Stimulated activated CD4-positive, alpha-beta T cell treated with anti-CD3 and anti-CD28 coated beads, TNF-alpha, amount 100 ng/mL, for 48 hours (primary cell): ENCODE measurements at places on chromosomes 5 and 9.

GRCh38 chr9:109653470-109653869 is 126.5 kb upstream of the PALM2AKAP2 start:
- no peak for DNase-seq

DNA sequence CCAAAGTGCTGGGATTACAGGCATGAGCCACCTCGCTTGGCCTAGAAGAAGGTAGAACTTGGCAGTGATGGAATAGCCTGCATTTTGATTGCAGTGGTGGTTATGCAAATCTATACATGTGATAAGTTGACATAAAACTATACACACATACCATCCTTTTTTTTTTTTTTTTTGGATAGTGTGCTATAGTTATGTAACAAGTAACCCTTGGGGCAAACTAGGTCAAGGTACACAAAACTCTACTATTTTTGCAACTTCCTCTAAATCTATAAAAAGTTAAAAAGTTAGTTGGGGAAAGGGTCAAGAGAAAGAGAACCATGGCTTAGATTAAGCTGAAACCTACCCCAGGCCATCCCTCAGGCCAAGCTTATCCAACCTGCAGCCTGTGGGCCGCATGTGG is 11.1 kb downstream of the TRIM14 start:
- DNase-seq = no peak

DNA sequence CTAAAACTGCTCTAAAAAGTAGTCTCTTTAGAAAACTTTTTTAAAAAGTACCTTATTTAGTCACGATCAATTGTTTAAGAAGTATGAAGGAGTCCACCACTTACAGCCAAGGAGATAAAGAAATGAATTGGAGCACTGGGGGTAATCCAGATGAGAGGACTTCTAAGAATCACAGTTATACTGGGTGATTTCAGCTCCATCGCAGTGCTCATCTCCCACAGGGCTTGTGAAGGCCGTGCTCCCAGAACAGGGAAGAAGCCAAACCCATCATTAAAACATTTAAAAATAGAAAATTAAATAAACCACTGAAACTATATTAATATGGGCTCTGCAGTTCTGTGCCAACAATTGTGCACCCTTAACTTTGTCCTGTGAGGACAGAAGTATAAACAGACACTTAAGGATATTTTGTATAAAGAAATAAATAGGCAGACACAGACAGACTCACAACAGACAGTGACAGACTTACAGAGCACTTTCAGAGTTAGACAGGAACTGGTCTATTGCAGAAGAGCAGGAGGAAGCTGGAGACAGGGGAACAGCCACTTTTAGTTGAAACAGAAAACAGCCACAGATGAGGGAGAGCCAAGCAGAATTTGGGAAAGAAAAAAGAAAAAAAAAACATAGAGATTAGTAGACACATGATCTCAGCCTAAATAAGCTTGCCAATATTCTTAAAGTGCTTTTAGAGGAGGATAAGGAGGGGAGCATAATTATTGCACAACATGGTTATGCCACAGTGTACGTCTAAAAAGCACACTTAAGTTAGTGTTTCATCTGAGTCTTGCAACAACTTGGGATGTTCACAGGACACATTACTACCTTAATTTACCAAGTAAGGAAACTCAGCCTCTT is 81.8 kb downstream of the FBXO38 start:
- DNase-seq = no peak

GRCh38 chr9:21294904-21295538 is 10.1 kb downstream of the IFNA5 start:
- DNase-seq = no peak

GRCh38 chr9:124190761-124191160 is 67.0 kb upstream of the NEK6 start:
- DNase-seq = no peak

DNA sequence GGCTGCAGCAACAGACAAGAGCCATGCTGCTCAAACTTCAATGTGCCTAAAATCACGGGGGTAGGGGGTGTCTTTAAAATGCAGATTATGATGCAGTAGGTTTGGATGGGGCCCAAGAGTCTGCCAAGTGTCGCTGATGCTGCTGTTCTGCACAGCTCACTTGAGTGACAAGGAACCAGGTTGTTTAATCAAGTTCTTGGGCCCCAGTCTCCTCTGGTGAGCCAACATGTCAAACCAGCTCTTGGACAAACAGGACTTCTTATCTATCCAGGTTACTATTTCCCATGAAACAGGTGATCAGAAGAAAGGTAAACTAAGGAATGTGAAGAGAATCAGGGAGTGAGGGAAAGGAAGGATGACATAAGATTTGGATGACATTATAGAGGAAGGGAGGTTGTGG is 78.0 kb downstream of the APBA1 start:
- no peak for DNase-seq

GRCh38 chr5:150498501-150498900 is 9.4 kb upstream of the NDST1 start:
- DNase-seq = no peak

- no peak for DNase-seq
Observed at GRCh38 chr9:22514871-22515270, 68.2 kb downstream of the DMRTA1 start.

- no peak for DNase-seq
Observed at GRCh38 chr5:4929092-4929655, 211.0 kb upstream of the ADAMTS16 start.

GRCh38 chr9:82057805-82058204 is 69.2 kb downstream of the SPATA31D1 start:
- no peak for DNase-seq

- DNase-seq = no peak
Observed at GRCh38 chr5:6830643-6831239, 117.5 kb downstream of the TENT4A start.

- no peak for DNase-seq
Observed at GRCh38 chr9:120932086-120932823, 5.7 kb upstream of the TRAF1 start.

- no peak for DNase-seq
Observed at GRCh38 chr5:93161661-93162654, 419.1 kb downstream of the NR2F1-AS1 start.

GRCh38 chr5:164376843-164377242 is 871.4 kb downstream of the MAT2B start:
- no peak for DNase-seq

- no peak for DNase-seq
Observed at GRCh38 chr5:2112173-2113025, 229.7 kb upstream of the IRX4 start.

GRCh38 chr9:17294822-17295624 is 160.2 kb downstream of the CNTLN start:
- DNase-seq = no peak

- DNase-seq = no peak
Observed at GRCh38 chr9:38334234-38334633, 58.3 kb upstream of the ALDH1B1 start.

GRCh38 chr5:15791274-15791673 is 291.3 kb downstream of the FBXL7 start:
- no peak for DNase-seq

- no peak for DNase-seq
Observed at GRCh38 chr9:21873540-21874221, 71.2 kb downstream of the MTAP start.

DNA sequence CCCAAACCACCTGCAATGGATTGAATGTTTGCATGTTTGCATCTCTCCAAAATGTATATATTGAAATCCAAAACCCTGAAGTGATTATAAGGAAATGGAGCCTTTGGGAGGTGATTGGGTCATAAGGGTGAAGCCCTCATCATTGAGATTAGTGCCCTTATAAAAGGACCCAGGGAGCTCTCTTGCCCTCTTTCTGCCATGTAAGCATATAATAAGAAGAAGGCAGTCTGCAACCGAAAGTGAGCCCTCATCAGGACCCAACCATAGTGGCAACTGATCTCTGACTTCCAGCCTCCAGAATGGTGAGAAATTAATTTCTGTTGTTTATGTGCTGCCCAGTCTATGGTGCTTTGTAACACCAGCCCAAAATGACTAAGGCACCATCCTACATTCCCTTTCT is 115.7 kb upstream of the EFNA5 start:
- DNase-seq = no peak

- no peak for DNase-seq
Observed at GRCh38 chr9:72119853-72120252, 29.4 kb upstream of the GDA start.

- DNase-seq = no peak
Observed at GRCh38 chr5:59231221-59231931, 648.5 kb downstream of the RAB3C start.

DNA sequence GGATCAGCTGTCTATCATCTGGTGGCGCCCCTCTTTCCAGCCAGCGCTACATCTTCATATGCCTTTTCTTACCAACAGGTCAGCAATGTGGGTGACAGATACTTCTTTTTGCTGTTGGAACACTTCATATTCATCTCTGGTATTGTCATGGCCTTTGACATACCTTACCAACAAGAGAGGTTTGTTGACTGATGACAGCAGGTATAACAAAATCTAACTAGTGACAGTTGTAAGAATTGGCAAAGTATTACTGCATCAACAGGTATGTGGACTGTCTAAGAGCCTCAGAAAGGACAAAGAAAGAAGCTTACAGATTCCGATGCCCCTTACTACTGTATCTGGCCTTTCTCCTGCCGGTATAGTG is 29.9 kb upstream of the ZSWIM6 start:
- DNase-seq = no peak

GRCh38 chr5:62475072-62475471 is 62.5 kb downstream of the IPO11 start:
- no peak for DNase-seq

DNA sequence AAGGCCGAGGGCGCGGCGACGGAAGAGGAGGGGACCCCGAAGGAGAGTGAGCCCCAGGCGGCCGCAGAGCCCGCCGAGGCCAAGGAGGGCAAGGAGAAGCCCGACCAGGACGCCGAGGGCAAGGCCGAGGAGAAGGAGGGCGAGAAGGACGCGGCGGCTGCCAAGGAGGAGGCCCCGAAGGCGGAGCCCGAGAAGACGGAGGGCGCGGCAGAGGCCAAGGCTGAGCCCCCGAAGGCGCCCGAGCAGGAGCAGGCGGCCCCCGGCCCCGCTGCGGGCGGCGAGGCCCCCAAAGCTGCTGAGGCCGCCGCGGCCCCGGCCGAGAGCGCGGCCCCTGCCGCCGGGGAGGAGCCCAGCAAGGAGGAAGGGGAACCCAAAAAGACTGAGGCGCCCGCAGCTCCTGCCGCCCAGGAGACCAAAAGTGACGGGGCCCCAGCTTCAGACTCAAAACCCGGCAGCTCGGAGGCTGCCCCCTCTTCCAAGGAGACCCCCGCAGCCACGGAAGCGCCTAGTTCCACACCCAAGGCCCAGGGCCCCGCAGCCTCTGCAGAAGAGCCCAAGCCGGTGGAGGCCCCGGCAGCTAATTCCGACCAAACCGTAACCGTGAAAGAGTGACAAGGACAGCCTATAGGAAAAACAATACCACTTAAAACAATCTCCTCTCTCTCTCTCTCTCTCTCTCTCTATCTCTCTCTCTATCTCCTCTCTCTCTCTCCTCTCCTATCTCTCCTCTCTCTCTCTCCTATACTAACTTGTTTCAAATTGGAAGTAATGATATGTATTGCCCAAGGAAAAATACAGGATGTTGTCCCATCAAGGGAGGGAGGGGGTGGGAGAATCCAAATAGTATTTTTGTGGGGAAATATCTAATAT is 58.1 kb downstream of the BASP1 start:
- DNase-seq = no peak

- DNase-seq = no peak
Observed at GRCh38 chr5:21663082-21663481, 1190.1 kb downstream of the CDH12 start.

GRCh38 chr9:114343471-114344187 is 14.0 kb downstream of the ORM2 start:
- no peak for DNase-seq

DNA sequence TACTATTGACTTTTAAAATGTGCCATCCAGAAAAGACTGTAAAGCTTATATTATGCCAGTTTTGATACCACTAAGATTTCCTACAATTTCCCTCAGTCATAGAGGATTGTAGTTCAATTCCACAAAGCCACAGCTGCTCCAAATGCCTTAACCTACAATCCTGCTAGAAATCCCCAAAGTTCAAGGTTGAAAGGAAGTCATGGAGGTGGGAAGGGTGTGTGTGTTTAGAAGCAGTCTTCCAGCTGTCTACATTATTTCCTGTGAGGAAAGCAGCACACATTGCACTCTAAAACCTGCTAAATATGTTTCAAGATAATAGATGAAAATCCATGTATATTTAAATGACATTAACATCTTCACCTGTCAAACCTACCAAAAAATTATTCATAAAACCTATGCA is 11.8 kb downstream of the EPB41L4A start:
- DNase-seq = no peak

DNA sequence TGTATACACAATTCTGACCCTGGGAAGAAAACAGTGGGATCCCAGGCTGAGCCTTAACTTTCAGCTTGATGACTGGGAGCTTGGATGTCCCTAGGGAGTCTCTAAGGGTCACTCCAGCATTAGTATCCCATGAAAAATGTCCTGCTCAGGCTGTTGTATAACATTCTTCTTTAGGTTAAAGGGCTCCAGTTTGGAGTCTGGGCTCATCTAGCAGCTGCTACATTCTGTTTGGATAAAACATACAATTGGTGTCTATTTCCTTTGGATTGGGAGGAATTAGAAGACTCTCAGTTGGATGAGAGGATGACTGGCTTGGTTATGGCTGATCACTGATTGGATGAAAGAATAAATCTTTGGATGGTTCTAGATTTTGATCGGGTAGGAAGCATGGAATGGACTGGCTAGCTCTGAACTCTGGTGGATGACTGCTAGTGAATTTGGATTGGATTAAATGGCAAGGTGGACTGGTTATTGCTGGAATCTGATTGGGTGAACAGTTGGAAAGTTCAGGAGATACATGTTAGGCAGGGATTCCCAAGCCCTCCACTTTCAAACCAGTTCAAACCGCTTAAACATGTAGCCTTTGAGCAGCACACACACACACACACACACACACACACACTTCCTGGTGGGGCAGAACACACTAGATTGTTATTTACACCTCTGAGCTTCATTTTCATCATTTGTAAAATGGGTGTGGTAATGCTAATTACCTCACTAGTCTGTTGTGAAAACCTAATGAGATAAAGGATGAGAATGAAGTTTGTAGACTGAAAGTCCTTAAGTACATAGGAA is 7.1 kb upstream of the MYOZ3 start:
- no peak for DNase-seq

DNA sequence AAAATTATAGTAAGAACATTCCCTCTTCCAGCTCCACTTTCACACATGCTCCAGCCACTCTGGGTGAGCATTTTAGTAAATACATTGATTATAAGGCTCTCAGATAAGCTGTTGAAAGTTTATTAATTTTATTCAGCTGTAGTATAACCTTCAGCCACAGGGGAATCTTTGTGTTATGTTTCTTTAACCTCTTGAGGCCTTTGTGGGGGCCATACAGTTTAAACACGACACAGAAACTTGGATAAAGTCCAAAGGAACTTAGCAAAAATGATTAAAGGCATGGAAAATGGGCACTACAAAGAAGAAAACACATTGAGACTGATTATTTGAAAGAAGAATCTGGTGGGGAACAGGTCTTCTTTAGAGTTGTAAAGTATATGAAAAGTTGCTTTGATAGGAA is 70.2 kb downstream of the AOPEP start:
- no peak for DNase-seq

GRCh38 chr9:115999498-115999897 is 154.1 kb upstream of the PAPPA start:
- no peak for DNase-seq

- no peak for DNase-seq
Observed at GRCh38 chr5:126054577-126055347, 368.4 kb upstream of the GRAMD2B start.
